Fibroblast of skin of left biceps (primary cell): ENCODE measurements at places on chromosomes 3 and 15.

DNA sequence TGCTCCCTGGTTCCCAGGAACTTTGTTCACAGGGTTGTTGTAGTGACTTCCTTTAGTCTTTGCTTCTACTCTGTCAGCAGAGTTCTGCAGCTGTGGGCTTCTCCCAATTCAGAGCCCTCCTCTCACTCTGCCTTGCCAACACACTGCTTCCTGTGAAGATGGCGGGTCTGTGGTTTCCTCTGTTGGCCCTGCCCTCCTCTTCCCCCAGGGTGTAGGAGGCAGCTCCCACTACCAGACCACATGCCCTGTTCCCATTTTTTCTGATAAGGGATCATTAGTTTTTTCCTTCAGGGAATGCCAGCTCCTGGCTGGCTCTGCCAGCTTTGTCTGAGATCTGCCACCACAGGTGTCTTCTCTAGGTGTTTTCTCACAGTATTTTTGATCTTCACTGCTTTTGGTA, 12.7 kb downstream of the SPSB4 start:
- DNase-seq = no peak

GRCh38 chr3:173018758-173019157, 122.3 kb downstream of the SPATA16 start:
- no peak for DNase-seq

GRCh38 chr3:41002104-41002503, 197.2 kb upstream of the CTNNB1 start:
- DNase-seq = no peak

DNA sequence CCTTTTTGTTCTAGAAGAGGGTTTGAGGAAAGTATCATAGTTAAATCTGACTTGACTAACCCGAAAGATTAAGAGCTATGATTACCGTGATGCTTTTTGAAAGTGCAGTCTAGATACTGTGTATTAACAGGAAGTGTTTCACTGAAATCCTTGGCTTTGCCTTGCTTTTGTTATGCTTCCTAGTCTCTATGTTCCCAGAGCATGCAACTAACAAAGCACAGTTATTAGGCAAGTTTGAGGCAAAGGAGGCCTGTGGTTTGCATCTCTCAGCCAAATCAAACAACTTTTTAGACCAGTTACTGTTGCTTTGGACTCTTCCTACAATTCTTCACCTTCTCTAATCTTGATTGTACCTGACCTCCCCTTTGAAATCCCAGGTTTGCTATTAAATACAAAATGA, 3.9 kb downstream of the LXN start:
- DNase-seq = no peak

DNA sequence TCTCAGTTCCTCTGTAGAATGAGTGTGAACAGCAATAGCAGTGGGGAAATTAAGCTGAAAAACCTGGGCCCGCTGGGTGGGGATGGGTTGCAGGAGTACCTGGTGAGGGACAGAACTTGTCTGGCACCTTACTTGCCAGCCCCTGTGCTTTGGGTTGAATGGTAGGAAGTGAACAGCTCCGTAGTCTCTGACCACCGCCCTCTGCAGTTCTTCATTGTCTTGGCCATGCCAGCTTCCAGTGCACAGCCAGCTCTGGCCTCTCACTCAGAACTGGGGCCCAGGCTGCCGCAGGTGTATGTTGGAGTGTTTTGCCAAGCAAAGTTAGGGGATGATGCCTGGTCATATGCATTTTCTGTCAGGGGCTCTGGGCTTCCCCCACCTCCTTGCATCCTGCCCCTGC, 14.0 kb upstream of the CHST14 start:
- no peak for DNase-seq

DNA sequence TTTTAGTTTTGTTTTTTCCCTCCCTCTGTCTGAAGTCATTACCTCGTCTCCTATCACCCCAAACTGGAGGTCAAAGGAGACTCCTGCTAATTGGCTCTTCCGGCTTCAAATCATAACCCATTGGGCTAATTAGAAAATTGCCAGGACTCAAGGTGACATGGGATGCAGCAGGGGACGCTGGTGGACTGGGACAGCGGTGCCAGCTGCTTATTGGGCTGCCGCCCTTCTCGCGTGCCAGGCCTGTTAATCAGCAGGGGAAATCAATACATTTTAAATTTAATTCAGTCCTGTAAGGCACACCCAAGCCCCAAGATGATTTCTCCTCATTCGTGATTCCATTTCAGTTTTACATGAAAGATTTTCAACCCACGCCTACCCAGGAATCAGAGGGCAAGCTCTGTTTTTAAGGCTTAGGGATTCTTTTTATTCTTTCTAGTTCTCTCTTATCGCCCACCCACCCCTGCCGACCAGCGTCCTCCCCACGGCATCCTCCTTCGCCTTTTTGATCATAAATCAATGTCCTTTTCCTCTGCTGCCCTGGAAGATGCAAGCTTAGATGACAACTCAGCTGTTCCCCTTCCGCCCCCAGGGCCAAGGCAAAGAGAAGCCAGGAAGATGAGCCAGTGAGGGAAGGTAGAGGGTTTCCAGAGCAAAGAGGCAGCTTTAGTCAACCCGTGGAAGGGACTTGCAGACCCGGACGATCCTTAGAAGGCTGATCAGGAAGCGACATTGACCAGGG, 329.6 kb downstream of the UACA start:
- no peak for DNase-seq

DNA sequence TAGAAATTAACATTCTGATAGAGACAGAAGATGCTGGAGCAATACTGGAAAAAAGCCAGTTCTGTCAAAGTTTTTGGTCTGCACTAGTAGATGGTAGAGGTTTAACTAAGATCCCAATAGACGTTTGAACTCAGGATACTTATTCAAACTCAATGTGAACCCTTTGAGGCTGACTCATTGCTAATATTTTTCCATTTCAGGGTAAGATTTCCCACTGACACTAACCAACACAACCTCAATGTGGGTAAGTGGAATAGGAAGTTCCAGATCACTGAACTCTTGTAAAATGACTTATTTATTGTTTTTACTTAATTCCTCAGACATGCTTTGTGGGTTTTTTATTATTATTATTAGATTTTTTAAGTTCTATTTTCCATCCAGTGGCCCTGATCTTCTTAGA, 1024.8 kb downstream of the EPHA3 start:
- DNase-seq = no peak

GRCh38 chr3:95715128-95715527, 1099.3 kb upstream of the EPHA6 start:
- DNase-seq = no peak

- DNase-seq = no peak
Measured at GRCh38 chr3:3627114-3627513, 172.1 kb upstream of the LRRN1 start.

DNA sequence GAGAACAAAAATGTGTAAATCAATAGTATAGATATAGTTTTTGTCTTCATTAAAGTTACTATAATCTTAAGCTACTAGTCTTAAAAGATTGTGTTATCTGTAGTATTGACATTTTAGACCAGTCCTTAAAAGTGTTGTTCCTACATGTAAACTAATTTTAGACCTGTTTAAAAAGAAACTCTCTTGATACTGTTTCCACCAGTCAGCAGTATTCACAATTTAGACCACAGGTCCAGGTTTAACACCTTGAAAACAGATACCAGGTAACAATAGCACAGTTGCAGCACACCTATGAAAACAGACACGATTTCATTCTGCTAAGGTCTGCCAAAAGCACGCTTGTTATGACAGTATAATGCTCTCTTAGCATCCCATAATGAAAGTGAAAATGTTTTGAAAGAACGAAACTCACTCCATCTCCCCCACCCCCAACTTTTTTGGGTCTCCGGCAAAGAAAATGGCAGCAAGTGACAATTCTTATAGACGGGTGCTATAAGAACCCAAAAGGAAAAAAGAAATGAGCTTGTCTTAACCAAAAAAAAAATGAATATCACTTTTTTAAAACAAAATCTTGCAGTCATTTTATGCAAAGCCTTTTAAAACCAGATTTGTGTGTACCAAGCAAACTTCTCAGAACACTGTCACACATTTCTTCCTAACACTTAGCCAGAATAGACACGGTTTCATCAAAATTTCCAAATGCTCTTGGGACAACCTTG, 1.6 kb downstream of the EIF4E3 start:
- no peak for DNase-seq

DNA sequence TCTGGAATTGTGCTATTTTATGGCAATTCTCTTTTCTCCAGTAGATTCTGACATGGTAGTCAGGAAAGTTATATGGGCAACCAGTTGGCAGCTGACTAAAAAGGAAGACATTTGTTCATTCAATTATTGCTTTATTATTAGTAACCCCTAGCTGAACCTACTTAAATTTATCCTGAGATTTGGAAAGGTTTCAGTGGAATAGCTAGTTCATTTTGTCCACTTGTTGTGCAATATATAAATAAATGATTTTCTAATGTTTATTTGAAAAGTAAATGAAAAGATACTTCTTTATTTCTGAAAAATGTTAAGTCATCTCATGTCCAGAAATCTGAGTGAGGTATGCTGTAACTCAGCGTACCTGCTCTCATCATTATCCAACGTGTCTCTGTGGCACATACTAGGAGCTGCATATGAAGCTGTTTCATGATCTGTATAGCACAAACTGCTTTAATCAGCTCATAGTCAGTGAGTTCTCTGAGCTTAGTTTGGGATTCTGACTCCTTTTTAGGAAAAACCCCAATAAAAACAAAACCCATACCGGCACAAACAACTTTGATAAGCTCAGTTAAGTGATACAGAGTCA, 35.9 kb downstream of the RARB start:
- DNase-seq = no peak

GRCh38 chr3:13110678-13111116, 37.5 kb upstream of the IQSEC1 start:
- DNase-seq = no peak

DNA sequence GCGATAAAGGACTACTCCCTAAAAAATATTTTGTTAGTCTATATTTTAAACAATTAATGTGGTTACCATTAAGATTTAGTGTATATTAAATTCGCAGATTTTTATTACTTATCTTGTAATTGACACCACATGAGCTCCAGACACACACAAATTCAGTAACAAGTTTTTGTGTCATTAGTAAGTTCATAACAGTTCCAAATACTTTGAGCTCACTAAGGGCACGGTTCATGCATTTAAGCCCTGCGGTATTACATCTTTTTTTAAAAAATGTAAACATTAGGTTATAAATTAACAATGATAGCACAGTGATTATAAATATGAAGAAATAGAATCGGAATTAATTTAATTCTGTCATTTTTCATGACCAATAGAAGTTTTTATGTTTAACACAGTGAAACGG, 317.3 kb downstream of the ZNF385D start:
- peak; percentile 34 for DNase-seq

DNA sequence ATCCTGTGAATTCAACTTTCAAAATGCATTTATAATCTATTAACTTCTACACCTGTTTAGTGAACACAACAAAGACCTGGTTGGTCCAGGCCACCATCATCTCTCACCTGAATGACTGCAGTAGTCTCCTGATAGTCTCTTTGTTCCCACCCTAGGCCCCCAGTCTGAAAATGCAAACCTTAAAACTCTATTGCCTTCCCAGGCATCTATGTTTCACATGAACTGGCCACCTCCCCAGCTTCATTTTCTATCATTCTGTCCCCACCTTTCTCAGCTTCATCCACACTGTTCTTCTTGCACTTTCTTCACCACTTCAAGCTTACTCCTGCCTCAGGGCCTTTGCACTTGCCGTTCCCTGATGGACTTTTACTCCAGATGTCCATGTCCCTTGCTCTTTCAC, 45.0 kb downstream of the CLSTN2 start:
- DNase-seq = no peak

DNA sequence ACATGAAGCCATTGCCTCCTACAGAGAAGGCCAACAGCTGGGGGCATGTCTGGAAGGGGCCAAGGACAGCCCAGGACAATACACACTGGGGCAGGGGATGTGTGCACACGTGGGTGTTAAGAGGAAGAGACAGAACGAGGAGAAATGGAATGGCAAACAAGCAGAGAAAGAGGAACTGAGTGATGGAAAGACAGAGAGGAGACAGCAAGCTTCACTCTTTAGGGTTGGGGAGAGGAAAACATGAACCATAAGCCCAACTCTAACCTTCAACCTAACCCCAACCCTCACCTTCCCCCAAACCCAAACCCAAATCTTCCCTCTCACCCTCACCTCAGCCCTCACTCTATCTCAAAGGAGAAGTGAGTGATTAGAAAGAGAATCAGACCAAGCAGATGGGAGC, 11.9 kb upstream of the PARL start:
- no peak for DNase-seq

DNA sequence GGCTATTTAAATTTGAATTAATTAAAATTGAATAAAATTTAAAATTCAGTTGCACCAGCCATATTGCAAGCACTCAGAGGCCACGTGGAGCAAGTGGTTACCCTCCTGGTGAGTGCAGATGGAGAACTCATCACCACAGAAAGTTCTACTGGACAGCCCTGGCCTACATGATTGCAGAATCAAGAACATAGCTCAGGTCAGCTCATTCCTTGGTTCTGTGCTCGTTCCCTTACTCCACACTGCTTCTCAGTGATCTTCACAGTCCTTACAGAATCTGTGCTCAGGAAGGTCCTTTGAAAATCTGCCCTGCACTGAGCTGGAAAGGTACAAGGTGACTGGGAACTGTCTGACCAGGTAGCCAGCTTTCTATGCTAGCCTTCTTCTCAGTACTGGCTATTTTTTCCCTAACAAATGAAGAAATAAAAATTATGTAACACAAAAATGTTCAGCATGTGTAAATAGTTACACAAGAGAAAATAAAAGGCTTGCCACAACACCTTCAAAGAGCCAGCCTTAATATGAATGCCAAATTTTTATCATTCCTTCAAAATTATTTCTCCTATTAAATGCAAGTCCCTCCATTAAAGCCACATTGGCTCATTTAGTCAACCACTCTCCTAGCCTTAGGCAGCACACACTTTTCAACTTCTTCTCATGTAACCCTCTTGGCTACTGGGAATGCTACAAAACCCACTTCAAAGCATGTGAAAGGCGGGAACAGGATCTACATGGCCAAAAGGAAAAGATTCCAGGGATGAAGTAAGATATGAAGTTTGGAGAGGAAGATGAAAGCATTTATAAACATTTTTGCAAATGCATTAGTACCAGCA, 326.4 kb upstream of the WNT5A start:
- no peak for DNase-seq

- no peak for DNase-seq
Measured at GRCh38 chr3:40192628-40193027, 116.9 kb upstream of the EIF1B start.

GRCh38 chr3:14490255-14490654, 49.9 kb downstream of the GRIP2 start:
- DNase-seq = no peak

DNA sequence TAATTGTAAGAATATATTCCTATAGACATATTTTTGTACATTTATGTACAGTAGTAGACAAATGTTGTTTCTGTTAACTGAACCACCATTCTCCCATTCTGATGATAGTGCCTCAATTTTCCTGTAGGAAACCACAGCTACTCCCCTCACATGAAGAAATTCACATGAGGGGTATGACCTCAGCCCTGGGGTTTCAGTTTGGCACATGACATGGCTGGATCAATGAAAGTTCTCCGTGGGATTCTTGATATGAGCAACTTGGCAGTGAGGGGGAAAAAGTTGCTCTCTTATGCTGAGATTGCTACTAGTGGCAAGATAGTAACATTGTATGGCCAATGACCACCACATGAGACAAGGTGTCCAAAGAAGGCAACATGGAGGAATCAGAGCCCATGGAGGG, 1090.3 kb upstream of the CFAP20DC start:
- no peak for DNase-seq

- no peak for DNase-seq
Measured at GRCh38 chr3:23199649-23200048, 3.5 kb upstream of the UBE2E2 start.

GRCh38 chr3:115651087-115651486, 27.8 kb downstream of the GAP43 start:
- no peak for DNase-seq
